ENCODE measurements at places on chromosomes 13 and 19.

DNA sequence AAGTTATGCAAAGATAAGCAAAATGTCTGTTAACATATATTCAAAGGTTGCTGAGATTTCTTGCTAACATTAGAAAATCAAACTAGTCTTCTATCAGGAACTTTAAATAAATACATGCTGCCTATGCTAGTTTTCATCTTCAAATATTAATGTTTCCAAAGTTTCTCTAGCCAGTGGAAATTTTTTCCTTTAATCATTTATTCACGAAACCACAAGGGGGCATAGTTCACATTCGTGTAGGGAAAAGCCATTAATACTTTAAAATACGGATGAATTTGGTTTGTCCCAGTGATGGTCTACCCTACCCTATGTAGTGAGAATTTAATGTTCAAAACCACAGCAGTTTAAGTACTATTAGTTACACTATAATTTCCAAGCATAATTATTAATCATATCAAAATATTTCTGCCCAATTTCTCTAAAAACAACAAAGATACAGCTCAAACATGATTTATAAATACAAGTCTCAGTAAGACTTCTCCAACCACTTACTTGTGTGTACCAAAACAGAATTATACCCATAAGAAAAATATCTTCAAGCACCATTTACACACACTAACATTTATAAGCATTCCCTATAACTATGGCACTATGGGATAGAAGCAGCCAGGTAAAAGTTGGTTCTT, 16.2 kb downstream of the NUFIP1 start:
- DNase-seq: peak; percentile 46

DNA sequence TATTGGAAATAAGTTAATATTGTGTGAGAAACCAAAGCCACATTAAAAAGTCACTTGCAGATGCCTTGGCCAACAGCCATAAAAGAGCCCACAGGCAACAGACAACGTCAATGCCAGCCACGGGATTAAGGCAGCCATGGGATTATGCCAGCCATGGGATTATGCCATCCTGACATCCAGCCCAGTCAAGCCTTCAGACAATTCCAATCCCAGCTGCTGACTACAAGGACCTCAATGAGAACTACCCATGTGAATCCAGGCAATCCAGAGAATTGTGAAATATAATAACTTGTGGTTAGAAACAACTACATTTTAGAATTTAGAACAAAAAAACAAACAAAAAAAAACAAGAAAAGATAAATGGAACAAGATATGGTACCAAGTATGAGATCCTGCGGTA, 356.6 kb downstream of the EFNB2 start:
- no peak for DNase-seq

GRCh38 chr19:17210296-17210695, 4.9 kb upstream of the USE1 start:
- no peak for DNase-seq

DNA sequence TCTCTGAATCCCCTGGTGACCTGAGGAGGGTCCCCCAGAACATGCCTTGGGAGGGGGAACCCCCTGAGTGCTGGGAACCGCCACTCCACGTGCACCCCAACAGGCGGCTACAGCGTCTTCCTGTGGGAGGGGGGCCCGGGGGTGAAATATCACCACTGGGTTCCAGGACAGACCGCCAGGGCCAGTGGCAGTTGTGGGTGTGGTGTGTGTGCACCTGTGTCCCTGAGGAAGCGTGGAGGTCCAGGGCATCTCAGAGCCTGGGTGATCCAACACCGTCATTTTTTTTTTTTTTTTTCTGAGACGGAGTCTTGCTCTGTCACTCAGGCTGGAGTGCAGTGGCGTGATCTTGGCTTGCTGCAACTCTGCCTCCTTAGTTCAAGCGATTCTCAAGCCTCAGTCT, 4.2 kb downstream of the ADGRE5 start:
- DNase-seq: no peak

- DNase-seq: no peak
Observed at GRCh38 chr13:98525456-98526181, 51.3 kb downstream of the STK24 start.

GRCh38 chr13:113135281-113135760, 12.7 kb downstream of the F10 start:
- no peak for DNase-seq

- DNase-seq: no peak
Observed at GRCh38 chr19:51181913-51182419, 39.9 kb downstream of the SIGLEC7 start.

GRCh38 chr19:52227196-52227940, 37.5 kb downstream of the PPP2R1A start:
- DNase-seq: no peak
